ENCODE measurements at places on chromosomes 2 and 18.

- no peak for DNase-seq
These were observed 439.4 kb upstream of the CDH19 start for GRCh38 chr18:67043276-67043675.

DNA sequence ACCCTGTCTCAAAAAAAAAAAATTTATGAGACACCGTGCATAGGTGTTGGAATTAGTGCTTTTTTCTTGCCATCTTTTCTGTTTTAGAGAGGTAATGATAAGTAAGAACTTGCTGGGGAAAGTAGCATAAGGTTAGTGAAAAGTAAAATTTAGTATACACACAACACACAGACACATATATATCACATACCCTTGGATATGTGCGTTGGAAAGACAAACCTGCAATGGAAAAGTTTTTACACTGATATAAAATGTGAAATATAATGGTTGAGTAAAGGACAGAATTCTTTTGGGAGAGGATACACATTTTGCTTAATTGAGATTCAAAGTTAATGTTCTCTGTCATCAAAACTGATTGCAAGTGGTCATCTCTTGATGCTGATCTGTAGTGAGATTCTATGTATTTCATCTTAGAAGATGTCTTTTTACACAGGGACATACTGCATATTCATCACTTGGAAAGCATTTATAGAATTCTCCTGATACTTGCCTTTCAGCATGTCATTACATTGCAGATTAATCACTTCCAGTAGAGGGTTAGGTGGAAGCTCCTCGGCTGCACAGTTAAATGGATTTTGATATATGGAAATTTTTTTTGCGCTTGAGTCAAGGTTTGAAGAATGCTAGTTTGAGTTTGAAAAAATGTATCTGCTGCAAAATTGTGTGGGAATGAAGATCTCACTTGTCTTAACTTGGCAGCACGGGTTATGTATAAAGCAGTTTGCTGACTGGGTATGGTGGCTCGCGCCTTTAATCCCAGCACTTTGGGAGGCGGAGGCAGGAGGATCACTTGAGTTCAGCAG is 13.5 kb downstream of the PPP1CB start:
- no peak for DNase-seq

- DNase-seq = no peak
These were observed 1.5 kb downstream of the HOXD1 start for GRCh38 chr2:176189681-176190641.

- DNase-seq = no peak
These were observed 880.7 kb downstream of the LRRTM4 start for GRCh38 chr2:76641506-76641905.

GRCh38 chr18:77119851-77120491 is 12.6 kb downstream of the MBP start:
- DNase-seq = no peak

- no peak for DNase-seq
These were observed 526.7 kb downstream of the RIT2 start for GRCh38 chr18:42588786-42589185.

DNA sequence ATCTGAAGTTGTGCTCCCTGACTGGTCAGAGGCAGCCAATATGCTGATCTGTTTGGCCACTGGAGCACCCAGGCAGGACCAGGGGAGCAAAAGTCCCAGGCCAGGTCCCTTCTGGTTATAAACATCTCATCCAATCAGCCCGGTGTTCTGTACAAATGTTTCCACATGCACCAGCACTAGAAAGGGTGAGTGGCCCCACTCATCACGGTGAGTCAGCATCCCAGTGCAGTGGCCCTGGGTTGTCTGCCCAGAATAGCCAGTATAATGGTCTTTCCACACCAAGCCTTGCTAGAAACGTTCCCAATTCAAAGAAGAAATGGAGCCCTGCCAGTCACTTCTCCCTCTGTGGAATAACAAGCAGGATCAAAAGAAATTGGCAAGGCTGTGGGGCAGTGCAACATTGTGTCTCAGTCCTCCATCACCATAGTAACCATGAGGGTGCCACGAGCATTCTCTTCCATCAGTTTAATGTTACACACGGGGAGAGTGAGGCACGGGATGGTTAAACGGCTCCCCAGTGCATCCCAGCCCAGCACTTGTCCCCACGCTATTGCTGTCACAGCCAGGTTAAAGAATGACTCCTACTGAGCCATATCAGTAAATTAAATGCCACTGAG is 174.9 kb downstream of the SEPTIN10 start:
- no peak for DNase-seq

DNA sequence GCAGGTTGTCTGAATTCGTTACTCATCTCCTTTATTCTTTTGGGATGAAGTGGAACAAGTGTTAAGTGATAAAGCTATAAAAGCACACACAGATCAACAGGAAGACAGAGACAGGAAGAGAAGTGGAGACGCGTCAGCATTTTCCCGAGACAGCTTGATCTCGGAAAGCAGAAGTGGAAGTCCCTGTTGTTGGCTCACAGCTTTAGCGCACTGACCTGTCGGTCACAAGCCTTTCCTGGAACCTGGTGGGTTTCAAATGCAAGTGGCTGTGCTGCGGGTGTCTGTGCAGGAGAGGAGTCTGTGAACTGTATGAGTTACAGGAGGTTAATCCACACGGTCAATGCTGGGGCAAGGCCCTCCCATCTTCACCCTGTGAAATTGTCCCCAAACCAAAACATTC is 116.6 kb upstream of the PELI1 start:
- DNase-seq = no peak

- DNase-seq = no peak
These were observed 291.2 kb upstream of the SESTD1 start for GRCh38 chr2:179555691-179556283.

All from NCI-H774 (cell line).